Putamen (tissue), 1 donor: ENCODE measurements at places on chromosomes 7 and 10.
A peak's percentile ranks its signal among the peaks of the same experiment; 100 is the strongest.

GRCh38 chr7:128100225-128100948 lies 69.2 kb upstream of the LRRC4 start:
- no peak for DNase-seq

DNA sequence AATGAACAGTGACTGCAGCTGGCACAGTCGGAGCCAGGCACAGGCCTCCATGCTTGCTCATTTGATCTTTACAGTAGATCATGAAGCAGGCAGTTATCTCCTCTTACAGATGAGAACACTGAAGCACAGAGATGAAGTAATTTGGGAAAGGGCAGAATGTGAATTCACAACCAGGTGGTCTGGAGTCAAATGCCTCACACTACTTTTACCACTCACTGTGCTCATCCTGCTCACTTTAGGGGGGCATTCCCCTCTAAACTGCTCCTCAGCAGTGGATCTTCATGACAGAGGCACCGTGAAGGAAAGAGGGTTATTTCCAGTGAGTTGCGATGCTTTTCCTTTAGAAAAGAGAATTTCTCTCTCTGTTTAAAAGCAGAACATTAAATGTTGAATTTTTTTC lies 15.1 kb downstream of the SNX10 start:
- DNase-seq: no peak

DNA sequence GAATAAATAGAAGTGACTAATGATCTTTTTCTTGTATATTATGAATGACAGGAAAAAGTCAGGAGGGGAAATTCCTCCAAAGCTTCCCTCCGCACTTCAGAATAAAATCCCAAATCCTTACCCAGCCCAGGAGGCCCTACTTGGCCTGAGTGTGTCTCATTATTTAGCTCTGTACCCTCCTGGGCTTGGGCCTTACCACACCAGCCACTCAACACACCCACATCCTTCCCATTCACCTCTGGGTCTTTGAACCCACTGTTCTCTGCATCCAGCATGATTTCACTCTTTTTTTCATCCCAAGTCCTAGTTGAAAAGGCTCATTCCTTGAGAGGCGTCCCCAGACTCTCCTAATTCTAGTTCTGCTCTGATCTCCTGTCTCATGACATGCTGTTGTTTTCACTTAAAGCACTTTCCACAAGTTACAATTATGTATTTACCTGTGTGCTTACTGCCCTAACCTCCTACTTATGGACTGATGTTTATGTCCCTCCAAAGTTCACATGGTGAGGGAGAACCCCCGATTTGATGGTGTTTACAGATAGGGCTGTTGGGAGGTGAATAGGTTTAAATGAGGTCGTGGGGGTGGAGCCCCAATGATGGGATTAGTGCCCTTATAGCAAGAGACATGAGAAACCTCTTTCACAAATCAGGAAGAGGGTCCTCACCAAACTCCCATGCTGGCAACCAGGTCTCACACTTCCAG lies 6.4 kb downstream of the NOD1 start:
- no peak for DNase-seq

- DNase-seq: no peak
These were observed 38.5 kb downstream of the GARS1 start for GRCh38 chr7:30633223-30633622.

GRCh38 chr7:27172823-27173510 lies 1.2 kb downstream of the HOXA10 start:
- DNase-seq: no peak

GRCh38 chr7:924541-925231 lies 29.8 kb downstream of the ADAP1 start:
- no peak for DNase-seq

DNA sequence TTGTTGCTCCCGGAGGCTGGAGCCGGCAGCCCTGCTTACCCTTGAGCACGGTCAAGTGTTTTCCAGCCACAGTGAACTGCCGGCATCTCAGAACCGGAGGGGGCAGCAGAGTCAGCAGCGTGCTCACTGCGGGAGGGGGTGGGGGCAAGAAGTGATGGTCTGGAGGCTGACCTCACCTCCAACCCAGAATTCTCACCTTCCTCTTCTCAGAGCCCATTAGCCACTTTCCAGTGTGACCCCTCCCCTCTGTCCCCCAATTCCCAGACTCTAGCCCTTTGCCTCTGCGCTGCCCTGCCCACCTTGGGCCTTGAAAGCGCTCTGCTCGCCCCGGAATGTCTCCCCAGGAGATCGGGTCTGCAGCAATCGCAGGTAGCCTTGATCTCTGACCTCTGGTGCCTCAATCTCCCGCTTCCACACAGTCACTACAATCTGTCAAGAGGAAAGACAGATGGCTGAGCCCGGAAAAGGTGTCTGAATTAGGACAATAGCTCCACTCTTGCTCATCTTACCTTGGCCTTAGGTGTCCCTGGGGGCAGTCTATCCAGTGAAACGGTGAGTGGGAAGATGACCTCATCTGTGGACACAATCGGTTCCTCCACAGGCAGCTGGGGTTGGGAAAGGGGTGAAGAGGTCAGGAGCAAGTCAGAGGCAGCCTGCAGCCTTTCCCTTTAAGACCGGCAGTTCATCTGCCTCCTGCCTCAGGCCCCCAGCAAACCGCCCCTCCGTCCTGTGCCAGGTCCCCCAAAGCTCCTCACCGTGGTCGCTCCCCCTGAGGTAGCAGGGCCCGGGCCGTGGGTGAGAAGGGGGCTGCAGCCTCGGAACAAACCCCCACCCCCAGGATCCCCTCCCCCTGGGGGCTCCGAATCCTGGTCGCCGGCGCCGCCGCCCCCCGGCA lies 942 bp downstream of the TRAPPC14 start:
- no peak for DNase-seq

DNA sequence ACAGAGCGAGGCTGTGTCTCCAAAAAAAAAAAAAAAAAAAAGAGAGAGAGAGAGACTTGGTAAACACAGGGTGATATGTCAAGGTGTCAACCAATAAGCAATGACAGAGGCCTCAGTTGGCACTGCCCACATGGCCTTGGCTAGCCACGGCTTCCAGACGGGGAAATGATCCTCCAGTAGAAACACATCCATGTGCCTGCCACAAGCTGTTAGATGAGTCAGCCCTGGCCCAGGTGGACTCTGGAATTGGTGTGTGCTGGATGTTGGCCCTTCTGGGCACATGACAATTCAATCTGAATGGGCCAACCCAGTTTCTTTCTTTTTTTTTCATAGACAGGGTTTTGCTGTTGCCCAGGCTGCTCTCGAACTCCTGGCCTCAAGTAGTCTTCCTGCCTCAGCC lies 13.7 kb downstream of the RFC2 start:
- DNase-seq: no peak

DNA sequence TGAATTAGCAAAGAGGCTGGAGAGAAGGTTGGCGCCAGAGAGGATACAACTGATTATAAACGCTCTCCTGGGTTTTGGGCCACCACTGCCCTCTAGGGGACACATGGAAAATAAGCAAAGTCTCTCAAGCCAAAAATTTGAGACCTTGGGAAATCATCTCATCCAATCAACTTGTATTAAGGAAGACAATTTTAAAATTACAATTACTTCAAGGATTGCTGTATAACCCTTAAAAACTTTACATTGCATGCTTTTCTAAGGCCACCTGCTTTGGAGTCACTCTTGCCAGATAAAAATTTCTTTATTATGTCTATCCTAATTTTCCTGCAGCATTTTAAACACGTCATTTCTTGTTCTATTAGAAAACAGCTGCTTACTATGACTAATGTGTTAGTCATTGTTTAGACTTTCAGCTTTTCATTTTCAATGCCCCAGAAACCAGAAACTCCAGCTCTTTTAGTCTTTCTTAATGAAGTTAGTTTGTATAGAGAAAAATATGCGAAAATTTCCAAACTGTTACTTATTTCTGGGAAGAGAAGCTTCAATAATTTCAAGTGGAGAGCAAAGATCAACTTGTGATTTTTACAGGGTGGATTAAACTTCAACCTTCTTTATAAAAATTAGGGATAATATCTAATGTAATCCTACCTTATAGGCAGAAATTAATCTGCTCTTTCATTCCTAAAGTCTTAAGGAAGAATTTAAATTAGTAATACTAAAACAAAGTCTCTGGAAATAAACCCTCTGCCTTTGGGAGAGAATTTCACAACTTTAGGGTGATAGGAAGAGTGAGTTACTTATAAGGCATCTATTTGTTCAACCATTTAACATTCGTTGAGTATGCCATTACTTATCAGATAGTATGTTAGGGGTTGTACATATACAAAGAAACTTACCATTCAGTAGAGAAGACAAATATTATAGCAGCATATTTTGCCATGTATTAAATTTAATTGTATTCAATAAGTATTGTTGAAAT lies 20.6 kb upstream of the RHOBTB1 start:
- peak; percentile 90 for DNase-seq

DNA sequence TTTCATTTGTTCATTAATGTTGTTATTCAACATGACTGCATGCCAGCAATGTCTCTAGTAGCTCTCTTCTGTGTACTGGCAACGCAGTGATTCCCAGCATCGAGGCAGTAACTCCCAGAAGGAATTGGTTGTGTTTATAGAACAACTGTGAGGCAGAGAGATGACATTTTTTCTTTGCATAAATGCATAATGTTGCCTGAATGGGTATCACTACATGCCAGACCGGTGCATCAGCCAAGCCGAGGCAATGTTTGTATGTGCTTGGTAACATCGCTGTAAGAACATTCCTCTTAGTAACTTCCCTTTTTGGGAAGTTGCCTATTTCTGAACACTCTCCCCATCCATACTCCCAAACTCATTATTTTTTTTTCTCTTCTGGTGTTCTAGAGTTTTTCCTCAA lies 182.9 kb downstream of the HTR7 start:
- no peak for DNase-seq

DNA sequence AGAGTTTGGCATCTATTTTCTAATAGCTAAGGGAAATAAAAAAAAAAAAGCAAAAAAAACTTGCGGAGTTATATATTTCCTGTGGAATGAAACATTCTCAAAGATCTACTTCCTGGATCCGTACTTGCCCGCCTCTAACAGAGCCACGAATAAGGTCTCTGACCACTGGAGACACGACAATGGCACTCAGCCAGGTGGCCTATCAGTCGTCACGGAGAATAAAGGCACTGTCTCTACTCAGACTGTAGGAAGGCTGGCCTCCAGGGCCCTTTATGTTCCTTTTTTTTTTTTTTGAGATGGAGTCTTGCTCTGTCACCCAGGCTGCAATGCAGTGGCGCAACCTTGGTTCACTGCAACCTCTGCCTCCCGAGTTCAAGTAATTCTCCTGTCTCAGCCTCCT lies 58.7 kb downstream of the RGS10 start:
- no peak for DNase-seq

- no peak for DNase-seq
These were observed 3.2 kb upstream of the CLDN4 start for GRCh38 chr7:73827567-73828106.

- no peak for DNase-seq
These were observed 918 bp downstream of the NET1 start for GRCh38 chr10:5413012-5413938.

- peak; percentile 75 for DNase-seq
These were observed at the start of gene RP9 for GRCh38 chr7:33109005-33109757. TSS of gene RP9 (minus strand) at chr7:33109404. CDS start at chr7:33109372, 32 bp downstream.

DNA sequence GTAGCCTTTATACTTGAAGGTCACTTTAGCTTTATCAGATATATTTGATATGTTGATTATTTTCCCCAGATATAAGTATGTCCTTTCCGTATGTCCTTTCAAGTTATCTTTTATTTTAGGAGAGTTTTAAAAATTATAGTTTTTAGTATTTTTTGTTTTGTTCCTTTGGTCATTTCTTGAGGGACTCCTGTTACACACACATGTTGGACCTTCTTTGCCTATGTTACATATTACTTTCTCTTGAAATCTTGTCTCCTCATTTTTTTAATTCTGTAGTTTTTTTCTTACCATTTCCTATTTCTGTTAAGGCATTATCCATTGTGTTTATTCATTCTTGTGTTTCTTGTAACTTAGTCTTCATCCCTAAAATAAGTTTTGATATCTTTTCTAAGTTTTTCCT lies 23.9 kb downstream of the GLCCI1 start:
- DNase-seq: no peak

GRCh38 chr7:96993094-96993865 lies 12.1 kb upstream of the DLX6 start:
- DNase-seq: no peak

DNA sequence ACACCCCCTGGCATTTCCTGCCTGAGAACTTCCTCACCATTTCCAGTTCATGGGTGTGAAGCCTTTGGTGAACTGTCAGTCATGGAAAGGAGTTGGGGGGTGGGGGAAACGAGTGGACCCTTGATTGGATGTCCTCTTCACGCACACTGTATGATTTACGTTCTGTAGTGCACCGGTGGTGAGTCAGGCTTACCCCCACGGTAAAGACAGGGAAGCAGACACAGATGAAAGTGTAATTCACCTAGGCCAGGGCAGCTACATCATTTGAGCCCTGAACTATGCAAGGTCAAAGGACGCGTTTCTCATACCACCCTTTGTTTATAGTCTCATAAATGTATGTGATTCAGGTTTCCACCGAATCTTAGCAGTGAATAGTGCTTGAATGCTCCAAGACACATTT lies 628.3 kb upstream of the PFKP start:
- no peak for DNase-seq

DNA sequence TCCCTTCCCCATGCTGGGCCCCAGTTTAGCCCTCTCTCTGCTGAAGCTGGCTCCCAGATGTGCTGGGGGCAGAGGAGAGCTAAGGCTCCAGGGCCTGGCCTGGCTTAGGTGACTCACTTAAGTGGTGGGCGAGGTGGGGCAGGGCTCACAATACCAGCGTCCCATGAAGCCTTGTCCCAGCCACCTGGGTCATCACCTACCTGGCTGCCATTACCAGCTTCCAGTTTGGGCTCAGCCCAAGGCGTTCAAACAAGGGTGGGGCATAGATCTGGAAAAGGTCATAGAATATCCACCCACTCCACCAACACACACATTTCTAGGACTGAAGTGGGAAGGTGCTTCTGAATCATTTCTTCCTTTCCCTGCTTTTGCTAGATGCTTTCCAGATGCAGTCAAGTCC lies 8.3 kb downstream of the KAZALD1 start:
- DNase-seq: no peak

- no peak for DNase-seq
These were observed 12.0 kb upstream of the SVOPL start for GRCh38 chr7:138713191-138713590.
